ENCODE measurements at places on chromosomes 6 and 20.

GRCh38 chr20:57580478-57581201 lies 19.7 kb downstream of the PCK1 start:
- no peak for DNase-seq

DNA sequence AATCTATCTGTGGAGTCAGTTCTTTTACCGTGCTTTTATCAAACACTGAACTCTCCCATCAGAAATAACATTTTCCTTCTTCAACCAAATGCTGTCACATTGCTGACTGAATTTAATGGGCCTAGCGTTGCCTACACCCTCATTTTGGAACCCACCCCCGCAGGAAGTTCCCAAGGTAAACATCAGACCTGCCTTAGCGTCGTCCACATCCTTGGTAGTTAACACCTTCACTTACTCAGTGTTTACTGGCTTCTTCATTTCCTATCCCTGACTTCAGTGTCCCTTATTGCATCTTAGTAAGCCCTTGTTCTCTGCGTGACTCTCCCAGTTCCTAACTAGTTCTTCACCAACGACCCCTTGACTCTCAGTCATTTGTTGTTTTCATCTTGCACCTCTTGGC lies 491.4 kb upstream of the SOX4 start:
- DNase-seq = no peak

GRCh38 chr6:162468326-162468725 lies 259.2 kb downstream of the PRKN start:
- no peak for DNase-seq

- no peak for DNase-seq
These were observed 687.7 kb upstream of the POU3F2 start for GRCh38 chr6:98146656-98147055.

GRCh38 chr6:11198663-11199603 lies 33.5 kb downstream of the NEDD9 start:
- DNase-seq = no peak

DNA sequence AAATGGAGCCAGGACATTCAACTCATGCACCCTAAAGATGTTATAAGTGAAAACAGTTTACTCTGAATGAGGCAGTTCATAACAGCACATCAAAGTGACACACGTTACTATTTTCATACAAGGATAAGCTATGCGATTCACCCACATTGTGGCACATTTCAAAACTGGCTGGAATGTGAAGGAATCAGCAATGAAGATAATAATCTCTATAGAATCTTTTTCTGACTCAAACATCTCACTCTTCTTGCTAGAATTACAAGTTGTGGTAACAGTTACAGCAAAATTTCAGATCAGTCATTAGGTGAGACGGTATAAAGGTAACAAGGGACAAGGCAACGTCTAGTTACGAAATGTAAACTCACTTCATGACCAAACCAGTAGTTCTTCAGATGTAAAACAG lies 17.5 kb downstream of the TMEM244 start:
- DNase-seq = no peak

- no peak for DNase-seq
These were observed 24.6 kb downstream of the STK4 start for GRCh38 chr20:44990957-44991356.

- no peak for DNase-seq
These were observed 75.9 kb upstream of the RGS17 start for GRCh38 chr6:153207006-153207405.

DNA sequence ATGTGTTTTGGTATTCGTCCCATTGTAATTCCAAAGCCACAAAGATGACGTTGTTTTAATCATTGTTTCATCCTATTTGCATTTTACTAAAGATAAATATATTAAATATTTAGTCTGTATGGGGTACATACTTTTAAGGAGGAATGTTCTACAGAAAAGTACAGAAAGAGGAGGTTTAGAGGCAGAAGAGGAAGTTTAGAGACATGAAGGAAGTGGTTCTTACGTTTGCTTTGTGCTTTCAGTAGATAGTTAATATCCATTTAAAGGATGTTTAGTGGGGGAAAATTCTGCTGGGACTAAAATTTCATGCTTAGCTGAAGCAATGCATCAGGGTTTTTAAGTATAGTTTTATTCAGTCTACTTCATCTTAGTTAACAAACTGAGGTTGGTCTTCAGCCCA lies 116.6 kb downstream of the CRYBG1 start:
- DNase-seq = no peak

DNA sequence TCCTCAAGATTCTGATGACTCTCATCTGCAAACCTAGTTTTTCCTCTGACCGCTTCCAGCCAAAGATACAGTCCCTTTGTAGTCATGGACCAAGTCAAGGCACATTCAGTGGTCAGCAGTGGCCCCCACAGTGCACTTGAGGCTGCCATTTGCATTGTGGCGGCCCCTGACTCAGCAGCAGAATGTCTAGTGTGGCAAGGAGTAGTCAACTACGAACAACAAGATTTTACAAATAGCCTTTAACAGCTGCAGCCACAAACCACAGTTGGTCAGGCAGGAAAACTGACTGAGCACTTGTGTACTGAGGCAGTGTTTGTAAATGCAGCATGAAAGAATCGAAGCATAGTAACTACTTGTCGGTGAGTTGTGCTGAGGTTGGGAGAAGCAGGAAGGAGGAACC lies 49.6 kb downstream of the SLC2A12 start:
- no peak for DNase-seq

- DNase-seq = no peak
These were observed 20.6 kb downstream of the PPP1R16B start for GRCh38 chr20:38825901-38826625.

DNA sequence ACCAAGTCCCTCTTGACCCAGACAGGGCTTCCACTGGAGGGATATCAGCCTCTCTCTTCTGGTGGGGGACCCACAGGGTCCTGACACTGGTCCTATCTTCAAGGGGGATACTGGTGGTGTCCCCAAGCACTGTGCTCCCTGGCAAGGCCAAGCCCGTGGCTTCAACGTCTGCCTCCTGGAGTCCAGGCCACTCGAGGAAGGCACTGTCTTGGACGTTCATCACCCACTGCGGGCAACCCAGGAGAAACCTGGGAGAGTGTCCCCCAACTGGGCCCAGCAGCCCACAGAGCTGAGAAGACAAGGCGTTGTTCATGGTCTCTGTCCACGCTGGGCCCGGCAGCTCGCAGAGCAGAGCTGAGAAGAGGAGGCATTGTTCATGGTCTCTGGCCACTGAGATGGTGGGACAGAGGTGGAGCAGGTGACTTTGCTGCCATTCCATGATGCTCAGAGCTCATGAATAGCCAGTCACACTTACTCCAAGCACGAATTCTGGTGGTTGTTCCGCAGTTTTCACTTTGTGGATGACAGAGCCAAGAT lies 37.5 kb upstream of the FRMD1 start:
- no peak for DNase-seq

DNA sequence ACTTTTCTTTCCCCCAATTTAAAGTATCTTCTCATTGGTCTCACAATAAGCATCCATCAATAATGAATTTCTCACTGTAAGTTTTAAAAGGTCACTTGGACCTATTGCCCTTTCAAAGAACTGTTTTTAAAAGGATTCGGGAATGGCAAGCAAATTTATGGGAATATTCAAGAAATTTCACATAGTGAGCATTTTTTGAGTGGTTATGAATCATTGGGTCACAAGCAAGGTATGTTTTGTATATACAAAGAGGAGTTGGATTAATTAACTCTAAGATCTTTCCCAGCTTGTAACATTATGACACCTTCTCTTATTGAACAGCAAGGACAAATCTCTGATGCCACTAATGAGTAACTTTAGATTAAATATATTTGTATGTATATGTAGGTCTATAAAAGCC lies 165.0 kb downstream of the MOXD1 start:
- no peak for DNase-seq

- no peak for DNase-seq
These were observed 17.2 kb downstream of the SCUBE3 start for GRCh38 chr6:35230950-35231349.

Data from stimulated activated naive CD4-positive, alpha-beta T cell treated with Interleukin-2 at 50 U/mL for 16 hours (primary cell).